Body of pancreas (tissue), 4 donors: ENCODE measurements at places on chromosomes 1 and 21.

DNA sequence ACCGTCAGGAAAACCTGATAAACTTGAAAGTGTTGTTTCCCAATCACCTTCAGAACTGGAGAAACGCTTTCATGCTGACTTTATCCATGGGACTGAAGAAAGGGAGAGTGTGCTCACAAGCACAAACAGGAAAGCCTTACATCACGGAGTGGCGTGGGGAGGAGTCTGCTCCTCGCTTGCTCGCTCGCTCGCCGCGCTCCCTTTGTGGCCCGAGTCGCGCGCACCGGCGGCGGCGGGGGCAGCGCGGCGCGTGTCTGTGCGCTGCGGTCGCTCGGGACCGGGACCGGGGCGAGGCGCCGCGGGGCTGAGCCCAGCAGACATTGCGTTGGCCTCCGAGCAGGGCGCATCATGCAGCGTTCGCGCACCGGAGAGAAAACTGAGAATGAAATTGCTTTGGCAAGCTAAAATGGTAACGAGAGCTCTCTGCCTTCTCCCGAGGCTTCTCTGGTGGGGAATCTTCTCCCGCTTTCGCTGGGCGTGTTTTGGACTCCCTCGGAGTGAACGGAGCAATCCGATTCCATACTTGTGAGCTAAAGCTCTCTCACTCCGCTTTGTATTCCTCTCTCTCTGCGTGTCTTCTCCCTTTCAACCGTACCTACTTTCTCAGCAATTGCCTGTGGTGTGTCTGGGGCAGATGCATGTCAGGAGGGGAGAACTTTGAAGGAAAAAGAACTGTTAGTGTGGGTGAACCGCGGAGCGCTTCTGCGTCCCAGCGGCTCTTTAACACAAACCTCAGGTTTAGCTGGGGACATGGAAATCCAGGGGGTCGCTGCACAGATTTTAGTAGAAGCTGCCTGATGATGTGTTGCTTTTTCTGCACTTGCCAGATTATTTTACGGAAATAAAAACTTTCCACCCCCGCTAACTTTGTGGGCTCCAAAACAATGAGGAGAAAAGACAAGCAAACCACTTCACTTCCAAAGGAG lies at the start of gene RGL1:
RGL1 (plus strand) TSS at position 205 of the 926 bp plus-strand sequence; CDS start at position 383, 178 bp downstream.
- DNase-seq = peak; percentile 63

- no peak for DNase-seq
Observed at GRCh38 chr21:42276076-42276475, 39.1 kb downstream of the TFF3 start.

DNA sequence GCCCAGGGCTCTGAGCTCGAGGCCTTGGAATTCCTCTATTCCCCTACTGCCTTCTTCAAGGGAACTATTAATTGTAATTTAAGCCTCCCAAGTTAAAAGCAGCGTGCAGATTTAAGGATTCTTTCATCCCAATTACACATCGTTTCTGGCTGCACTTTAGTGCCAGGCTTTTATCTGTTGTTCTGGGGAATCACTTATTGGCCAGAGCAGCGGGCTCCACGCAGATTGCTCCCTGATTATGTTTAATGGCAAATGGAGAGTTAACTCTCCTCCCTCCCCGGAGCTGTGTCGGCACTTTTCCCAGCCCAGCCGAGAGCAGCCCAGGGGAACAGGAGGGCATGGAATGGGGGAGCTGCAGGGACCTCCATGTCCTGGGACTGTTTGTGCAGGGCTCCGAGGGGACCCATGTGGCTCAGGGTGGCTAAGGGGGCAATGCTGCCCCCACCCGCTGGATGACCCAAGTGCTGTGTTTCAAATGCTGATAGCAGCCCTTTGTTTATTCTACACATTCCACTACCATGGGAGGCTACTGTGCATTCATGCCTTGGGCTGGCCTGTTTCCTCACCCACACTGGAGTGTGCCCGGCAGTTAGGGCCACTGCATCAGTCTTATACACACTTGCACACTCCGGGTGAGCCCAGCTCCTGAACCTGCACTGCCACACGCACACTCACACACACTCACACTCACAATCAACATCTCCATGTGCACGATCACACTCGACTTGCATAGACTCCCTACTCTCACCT lies 93.3 kb upstream of the POU3F1 start:
- DNase-seq = no peak

- DNase-seq = no peak
Observed at GRCh38 chr1:206709322-206709721, 24.6 kb downstream of the MAPKAPK2 start.

DNA sequence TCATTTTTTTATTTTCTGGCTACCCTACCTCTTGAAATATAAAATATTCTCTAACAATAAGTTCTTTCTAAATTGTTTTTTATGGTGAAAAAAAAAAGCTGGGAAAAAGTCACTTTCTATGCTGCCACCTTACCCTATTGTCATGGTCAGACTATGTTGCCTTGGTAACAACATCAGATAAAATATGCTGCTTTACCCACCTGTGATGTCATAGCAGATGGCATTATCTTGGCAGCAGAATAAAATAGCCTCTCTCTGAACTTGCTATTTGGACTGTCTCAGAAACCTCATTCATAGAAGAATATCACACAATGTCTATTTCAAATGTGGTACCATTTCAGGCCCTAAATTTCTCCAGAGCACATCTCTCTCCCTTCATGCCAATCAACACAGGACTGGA lies 69.6 kb upstream of the SGIP1 start:
- no peak for DNase-seq

DNA sequence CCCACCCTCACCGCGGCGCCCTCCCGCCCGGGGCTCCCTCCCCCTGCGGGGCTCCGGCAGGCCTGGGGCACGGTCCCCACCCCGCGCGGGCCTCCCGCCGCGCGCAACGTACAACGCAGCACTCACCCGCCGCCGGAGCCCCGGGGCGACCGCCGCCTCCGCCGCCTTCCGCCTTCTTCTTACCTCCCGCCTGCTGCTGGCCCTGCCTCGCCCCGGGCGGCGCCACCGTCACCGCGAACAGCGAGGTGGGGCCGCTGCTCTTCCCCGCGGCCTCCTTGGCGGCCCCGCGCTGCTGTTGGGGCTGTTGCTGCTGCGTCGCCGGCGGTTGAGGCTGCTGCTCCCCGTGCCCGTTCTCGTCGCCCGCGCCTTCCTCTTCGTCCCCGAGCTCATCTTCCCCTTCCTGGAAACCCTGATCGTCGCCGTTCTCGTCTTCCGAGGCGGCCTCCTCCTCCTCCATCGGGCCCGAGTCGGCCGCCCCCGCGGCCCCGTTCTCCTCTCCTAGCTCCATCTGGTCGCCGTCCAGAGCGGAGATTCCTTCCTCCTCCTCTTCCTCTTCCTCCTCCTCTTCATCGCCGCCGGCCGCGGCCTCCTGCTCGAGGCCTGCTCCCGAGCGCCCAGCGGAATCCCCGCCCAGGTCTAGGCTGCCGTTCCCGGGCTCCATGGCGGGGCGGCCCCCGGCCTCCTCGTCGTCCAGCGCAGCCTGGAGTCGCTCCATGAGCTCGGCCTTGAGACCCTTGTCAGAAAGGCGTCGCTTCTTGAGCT lies 671 bp downstream of the HNRNPU start:
- peak; percentile 46 for DNase-seq

DNA sequence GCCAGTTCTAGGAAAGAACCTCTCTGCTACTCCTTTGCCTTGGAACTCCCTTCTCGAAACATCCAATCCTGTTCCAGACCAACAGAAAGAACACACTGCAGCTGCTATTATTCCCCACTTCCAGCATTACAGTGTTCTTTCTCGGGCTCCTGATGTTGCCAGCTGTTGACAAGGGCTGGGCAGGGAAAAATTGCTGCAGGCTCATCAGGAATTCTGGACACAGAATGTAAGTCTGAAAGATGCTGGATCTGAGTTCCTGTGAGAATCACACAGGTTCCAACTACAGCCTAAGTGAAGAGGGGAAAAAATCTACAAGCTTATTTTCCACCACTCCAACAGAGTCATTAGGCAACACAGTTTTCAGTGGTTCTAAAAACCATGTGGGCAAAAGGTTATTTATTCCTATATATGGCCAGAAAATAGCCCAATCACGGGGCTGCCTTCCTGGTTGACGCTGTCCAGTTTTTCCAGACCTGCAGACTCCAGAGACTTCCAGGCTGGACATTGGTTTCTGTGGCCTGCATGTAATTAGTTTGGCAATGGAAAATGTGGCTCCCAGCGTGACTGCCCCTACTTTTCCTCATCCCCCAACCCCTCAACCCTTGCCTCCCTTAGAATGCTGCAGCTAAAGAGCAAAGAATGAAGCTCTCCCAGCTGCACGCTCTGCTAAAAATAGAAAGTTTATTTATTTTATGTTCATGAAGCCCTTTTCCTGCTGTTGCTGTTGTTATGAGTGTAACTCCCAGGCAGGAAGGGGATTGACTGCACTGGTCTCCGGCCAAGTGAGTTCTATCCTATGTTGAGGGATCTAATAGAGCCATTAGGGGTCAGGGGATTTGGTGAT lies 8.3 kb upstream of the KIAA0040 start:
- DNase-seq = peak; percentile 12
